Vein endothelial cell (primary cell): ENCODE measurements at places on chromosomes 13 and 19. TPM values are rescaled to one million over a fixed set of nuclear protein-coding genes. Genes with fewer than 3 reads are reported as not detected.

The NPHS1 gene
- not detected in 2 replicates for total RNA-seq

The KLK2 gene
- total RNA-seq = not detected in 2 replicates

The SIGLEC10 gene
- total RNA-seq = not detected in 2 replicates

The ZFR2 gene
- total RNA-seq = not detected in 2 replicates
